Stimulated activated CD4-positive, alpha-beta T cell treated with anti-CD3 and anti-CD28 coated beads, Interleukin-4, amount 100 ng/mL, for 48 hours (primary cell): ENCODE measurements at places on chromosomes 11 and 22.

- DNase-seq: no peak
These were observed 65.9 kb downstream of the C11orf58 start for GRCh38 chr11:16804104-16804947.

GRCh38 chr11:117914991-117915618 is 14.1 kb downstream of the TMPRSS13 start:
- no peak for DNase-seq

DNA sequence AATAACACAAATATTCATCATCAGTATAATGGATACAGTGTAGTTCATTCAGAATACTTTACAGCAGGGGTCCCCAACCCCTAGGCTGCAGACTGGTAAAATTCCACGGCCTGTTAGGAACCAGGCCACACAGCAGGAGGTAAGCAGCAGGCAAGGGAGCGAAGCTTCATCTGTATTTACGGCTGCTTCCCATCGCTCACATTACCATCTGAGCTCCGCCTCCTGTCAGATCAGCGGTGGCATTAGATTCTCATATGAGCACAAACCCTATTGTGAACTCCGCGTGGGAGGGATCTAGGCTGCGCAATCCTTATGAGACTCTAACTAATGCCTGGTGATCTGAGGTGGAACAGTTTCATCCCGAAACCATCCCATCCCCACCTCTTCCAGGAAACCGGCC is 125.1 kb downstream of the SERGEF start:
- no peak for DNase-seq

- DNase-seq: no peak
These were observed 1319.9 kb downstream of the LRRC4C start for GRCh38 chr11:40139536-40139935.

- no peak for DNase-seq
These were observed 42.9 kb downstream of the QSER1 start for GRCh38 chr11:32935462-32936029.

GRCh38 chr11:11481371-11481770 is 128.3 kb upstream of the CSNK2A3 start:
- DNase-seq: no peak

DNA sequence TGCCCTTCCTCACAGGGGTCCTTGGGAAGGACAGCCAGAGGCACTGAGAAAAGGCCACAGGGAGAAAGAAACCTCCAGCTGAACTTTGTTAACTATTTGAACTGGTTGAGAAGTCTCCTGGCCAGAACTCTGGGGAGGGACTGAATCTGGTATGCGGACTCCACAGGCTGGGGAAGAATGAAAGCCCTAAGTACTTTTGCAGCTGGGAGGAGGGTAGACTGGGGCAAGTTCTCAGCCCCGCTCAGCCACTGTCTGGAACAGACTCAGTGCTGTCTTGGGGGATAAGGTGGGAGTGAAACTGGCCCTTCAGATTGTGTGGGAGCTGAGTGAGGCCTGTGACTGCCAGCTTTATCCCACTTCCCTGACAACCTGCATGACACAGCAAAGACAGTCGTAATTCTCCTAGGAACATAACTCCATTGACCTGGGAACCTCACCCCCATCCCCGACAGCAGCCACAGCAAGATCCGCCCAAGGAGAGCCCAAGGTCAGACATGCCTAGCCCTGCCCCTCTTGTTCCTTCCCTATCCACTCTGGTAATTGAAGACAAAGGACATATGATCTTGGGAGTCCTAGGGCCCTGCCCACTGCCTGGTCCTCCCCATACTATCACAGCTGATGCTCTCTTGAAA is 475.1 kb upstream of the CNTN5 start:
- no peak for DNase-seq

DNA sequence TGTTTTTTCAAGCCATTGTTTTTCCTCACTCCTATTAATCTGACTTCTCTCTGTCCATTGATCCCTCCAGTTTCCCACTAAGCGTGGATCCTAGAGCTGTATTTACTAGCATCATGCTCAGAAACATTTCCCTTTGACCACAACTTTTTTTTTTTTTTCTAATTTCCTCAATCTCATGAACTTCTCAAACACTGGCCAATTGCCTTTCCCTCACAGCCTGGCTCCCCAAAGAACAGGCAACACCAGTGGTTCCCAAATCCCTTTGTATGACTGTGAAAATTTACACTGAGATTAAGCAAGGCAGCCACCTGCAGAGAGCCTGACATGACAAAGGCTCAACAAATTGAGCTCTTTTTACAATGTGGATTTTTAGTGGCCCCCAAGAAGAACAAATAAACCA is 1.4 kb upstream of the TPP1 start:
- DNase-seq: no peak

GRCh38 chr11:22163394-22163797 is 29.5 kb upstream of the ANO5 start:
- DNase-seq: no peak

DNA sequence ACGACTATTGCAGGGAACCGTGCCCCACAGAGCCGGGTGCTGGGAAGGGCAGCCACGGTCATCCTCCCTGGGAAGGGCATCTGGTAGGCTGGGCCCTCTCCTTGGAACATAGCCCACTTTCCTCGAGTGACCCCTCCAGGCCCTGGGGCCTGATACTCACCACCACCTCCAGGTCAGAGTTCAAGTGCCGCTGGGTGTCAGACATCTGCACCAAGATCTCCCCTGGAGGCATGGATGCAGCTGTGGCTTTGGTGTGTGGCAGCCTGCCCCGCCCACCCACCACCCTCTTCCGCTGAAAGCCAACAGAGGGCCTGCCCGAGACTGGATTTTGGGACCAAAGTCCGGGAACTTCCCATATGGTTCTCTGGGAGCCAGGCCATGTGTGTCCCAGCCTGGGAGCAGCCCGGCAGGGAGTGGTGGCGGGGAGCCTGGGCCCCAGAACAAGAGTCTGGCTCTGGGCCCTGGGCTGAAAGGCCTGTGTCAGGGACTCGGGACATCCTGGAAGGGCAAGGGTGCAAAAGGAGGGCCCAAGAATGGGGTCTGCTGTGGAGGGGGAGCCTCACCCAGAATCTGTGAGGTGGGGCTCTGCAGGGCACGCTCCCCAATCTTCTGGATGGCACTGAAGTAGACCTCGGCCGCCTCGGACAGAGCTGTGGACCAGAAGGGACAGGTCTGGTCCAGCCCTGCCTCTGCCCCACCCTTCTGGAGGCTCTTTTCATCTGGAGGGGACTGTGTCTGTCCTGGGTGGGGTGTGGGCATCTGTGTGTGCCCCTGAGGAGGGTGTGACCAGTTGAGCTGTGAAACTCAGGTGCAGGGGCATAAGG is 2.6 kb downstream of the BAIAP2L2 start:
- DNase-seq: no peak

DNA sequence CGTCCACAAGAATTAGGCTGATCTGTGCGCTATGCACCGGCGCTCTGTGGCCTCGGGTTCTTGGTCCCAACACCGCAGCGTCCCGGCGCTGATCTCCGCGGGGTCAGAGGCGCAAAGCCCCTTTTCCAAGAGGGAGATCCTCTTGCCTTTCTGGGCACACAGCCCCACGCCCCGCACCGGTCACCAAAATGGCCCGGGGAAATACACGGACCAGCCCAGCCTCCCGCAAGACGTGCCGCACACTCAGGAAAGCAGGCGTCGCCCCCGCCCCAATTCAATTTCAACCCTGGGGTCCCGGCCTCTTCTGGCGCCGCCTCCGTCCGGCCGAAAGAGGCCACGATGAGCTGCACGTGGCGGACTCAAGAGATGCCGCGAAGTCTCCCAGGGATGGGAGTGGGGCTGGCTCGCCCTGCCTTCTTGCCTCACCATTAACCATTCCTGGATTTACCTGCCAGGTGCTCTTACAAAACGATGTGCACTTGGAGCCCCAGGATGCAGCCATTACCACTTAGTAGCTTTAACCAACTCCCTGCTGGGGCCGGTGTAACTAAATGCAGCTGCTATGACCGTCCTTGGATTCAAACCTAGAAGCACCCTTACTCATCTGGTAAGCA is 10.5 kb downstream of the PIWIL3 start:
- DNase-seq: no peak

DNA sequence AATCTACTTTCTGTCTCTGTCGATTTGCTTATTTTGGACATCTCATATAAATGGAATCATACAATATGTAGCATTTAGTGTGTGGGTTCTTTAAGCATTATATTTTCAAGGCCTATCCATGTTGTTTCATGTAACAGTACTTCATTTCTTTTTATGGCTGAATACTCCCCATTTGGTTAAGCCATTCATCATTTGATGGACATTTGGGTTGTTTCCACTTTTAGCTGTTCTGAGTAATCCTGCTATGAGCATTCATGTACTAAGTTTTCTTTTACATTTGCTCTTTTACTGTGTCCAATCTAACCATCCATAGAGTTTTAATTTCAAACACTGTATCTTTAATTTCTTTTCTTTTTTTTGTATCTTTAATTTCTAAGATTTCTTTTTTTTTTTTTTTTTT is 55.6 kb upstream of the SPTBN2 start:
- no peak for DNase-seq

GRCh38 chr11:92827132-92827531 is 142.3 kb upstream of the MTNR1B start:
- DNase-seq: no peak

GRCh38 chr11:13205486-13205885 is 72.1 kb upstream of the BMAL1 start:
- no peak for DNase-seq

DNA sequence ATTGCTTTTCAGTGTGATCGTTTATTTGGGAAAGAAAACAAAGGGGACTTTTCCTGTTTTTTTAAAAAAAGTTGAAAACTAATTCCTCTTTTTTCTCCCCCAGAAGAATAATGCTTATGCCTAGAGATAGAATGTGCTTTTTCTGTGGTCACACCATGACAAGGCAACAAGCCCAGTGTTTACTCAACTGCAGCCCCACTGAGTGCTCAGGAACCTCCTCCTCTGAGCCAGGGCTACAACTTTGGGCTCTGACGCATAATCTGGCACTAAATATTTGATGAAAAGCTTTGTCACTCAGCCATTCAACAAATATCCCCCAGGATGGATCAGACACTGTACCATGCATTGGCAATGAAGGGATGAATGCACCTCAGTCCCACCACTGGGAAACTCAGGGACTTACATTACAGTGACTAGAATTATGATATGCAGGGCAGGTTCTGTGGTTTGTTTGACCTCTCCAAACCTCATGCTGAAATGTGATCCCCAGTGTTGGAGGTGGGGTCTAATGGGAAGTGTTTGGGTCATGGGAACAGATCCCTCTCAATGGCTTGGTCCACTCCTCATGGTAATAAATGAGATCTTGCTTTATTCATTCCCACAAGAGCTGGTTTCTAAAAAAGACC is 155.9 kb downstream of the CCDC34 start:
- no peak for DNase-seq

DNA sequence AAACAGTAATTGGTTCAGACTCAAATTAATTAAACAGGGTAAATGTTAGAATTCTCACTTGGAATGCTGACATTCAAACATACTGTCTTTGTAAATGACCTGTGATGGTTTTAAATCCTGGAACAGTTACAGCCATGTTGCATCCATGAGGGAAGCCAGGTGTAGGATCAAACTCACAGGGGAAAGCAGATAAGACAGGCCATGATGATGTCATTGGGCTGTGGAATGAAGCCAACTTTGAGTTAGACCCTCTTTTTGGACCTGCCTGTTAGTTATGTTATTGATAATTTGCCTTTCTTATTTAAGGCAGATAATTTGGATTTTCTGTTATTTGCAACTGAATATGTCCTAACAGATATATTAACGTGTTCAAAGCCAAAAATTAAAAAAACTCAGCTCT is 39.3 kb upstream of the ABTB2 start:
- no peak for DNase-seq

DNA sequence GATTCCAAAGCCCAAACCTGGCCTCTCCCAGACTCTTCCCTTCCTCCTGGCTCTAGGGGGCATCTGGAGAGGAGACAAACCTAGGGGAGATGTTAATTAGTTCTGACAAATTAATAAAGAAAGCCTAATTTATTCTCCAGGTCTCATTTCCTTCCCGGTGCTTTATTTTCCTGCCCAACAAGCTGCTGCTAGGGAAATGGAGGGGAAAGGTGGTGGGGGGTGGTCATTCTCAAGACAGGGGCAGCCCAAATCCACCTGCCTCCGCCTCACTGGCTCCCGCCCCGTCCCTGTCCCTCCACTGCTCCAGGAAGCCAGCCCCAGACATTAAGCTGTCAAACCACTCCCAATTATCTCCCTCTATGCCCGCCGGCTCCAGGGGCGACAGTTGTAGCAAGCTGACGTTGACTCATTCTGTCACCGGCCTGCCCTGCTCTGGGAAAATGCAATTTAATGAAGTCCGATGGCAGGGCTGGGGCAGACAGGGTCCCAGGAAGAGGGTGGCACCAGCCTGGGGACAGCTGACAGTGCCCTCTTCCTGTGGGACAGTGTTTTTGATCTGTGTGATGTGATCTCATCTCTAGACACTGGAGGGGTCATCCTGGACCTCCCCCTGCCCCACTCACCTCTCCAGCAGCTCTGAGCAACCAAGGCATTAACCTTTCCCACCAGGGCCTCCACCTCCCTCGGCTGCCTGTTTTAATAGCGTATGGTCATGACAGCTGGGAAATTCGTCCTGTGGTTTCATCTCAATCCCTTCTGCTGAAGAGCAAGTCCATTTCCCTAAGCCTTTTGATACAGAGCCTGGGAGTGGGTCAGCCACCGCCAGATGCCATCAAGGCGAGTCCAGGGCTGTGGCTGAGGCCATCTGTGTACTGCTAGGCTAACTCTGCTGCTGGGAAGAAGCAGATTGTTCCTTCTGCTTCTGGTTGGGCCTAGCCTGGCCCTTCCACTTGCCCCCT is 27.1 kb downstream of the NECTIN1 start:
- no peak for DNase-seq

- DNase-seq: no peak
These were observed 471.0 kb downstream of the INSC start for GRCh38 chr11:15585602-15586331.

GRCh38 chr11:124793466-124794278 is 6.5 kb downstream of the MSANTD2 start:
- DNase-seq: no peak
